ENCODE measurements at places on chromosomes 11 and 22.

DNA sequence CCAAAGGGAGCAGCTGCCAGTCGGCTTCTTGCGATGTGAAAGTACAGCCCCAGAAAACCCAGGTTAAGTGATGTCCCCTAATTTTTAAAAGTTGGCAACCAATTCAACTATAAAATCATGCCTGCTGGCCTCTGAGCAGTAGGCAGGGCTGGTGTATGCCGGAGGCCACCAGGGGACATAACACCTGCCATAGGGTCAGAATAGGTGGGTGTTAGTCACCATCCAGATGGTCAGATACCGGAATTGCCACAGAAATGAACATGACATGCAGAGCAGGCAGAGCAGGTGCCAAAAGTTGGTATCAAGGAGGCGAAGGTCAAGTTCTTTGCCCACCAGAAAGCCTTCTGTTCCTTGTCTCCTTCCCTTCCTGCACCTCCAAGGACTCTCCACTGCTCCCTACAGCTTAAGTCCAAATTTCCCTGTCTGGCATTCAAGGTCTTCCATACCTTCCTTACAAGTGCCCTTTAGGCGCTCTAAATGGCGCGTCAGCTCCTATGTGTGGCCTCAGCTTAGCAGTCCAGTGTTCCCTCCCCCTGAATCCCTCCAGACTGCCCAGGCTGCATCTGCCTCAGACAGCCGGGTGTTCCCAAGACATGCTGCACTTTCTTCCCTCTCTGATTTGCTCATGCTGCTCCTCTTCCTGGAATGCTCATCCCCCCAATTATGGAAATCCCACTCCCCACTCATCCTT is 45.1 kb downstream of the PTPRJ start:
- DNase-seq, result no peak

GRCh38 chr11:90148900-90149299 is 14.4 kb downstream of the NAALAD2 start:
- no peak for DNase-seq

DNA sequence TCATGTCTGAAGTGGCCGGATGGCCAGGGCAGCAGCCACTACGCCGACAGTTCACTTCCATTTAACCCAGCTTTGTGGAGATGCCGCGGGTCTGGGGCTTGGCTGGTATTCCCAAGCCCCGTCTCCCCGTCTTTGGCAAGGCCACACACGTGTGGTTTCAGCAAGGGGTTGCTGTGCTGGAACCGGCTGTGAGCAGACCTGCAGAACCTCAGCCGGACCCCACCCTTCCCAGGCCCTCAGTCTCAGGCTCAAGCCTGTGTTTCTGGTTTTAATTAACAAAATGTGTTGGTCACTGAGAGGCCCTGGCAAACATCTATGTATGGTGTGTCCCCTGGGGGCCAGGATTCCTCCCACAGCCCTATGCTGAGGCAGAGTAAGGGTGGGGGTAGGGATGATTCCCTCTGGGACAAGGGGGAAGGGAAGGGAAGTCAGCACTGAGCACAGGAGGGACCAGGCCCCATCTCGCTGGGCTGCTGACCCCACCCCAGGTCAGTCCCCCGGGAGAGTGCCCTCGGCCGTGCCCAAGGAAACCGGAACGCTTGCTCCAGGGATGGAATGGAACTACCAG is 9.3 kb downstream of the OSBPL5 start:
- no peak for DNase-seq

GRCh38 chr11:70203751-70204465 is 812 bp downstream of the FADD start:
- peak; percentile 89 for DNase-seq

DNA sequence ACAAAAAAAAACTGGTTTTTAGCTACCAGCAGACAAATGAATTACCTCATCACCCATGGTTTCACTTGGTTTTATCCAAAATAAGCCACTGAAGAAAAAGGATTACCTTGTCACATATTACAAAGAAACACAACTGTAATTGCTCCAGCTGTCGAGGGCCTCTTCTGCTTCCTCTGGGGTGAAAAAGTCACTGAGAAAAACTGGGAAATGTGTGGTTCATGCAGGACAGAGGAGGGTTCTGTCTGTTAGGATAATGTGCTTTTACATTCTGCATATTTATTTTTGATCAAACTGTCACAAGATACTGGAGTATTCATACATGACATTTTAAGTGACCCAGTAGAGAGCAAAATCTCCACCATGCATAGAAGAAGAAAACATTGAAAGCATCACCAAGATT is 211.7 kb downstream of the NAV2 start:
- DNase-seq, result no peak

GRCh38 chr22:43262990-43263644 is 76.2 kb upstream of the TTLL12 start:
- DNase-seq, result peak; percentile 14
